ENCODE measurements at places on chromosomes 13 and 19.

GRCh38 chr19:1893791-1894190 is 8.5 kb upstream of the ABHD17A start:
- no peak for DNase-seq

DNA sequence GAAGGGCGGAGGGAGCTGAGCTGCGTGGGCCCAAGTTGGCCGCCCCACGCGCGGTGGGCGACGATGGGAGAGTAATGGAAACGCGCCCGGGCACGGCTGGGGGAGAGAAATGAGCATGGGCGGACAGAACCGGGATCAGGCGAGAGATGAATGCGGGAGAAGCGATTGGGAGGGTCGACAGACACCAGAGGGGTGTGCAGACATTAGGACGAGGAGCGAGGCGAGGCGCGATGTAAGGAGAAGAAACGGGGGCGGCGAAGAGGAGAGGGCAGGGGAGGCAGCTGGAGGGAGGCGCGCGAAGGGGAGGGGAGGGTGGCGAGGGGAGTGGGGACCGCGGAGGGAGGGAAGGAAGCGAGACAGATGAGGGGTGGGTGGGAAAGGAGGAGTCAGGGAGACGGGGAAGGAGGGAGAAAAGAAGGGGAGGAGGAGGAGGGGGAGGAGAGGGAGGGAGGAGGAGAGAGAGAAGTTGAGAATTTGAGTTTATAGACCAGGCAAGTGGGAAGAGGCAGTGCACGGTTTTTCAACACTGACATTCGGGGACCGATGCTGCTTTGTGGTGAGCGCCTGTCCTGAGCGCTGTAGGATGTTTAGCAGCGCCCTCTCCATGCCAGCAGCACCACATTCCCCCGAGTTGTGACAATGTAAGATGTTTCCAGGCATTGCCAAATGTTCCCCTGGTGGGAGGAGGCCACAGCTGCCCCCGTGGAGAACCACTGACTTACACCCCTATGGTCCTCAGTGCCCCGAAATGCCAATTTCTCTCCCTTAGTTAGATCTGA is at the start of gene SHISA7:
SHISA7 (minus strand) TSS at position 256 of the 779 bp plus-strand sequence. CDS start 437 bp downstream, outside the sequence.
- no peak for DNase-seq

DNA sequence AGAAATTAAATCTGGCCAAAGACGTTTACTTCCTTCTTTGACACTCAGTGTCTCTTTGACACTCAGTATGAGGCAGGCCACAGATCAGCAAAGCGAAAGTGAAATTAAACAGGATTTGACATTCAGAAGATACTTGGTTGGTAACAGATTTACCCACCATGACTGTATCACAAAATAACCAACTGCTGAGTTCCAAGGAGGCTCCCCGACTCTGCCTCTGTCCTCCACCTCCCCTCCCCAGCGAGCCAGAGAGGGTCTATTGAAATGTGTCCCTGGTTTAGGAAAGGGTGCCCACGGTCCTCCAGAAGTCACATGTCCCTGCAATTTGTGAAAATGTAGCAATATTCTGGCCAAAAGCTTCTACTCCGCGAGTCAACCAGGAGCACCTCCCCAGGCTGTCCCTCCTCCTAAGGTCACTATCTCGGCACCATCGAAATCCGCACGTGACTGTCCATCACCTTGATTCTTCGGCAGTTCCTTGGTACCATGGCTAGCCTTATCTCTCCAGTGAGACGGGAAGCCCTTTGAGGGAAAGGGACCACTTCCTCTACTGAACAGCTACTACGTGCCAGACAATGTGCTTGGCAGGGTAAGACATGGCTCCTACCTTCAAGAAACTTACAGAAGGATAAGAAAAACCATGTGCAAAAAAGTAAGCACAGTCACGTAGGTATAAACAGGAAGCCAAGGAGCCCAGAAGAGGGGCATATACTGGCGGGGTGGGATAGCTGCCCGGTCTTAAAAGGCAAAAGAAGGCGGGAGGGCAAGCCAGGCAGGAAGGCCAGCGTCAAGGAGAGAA is 1.5 kb downstream of the N4BP2L1 start:
- DNase-seq: no peak

DNA sequence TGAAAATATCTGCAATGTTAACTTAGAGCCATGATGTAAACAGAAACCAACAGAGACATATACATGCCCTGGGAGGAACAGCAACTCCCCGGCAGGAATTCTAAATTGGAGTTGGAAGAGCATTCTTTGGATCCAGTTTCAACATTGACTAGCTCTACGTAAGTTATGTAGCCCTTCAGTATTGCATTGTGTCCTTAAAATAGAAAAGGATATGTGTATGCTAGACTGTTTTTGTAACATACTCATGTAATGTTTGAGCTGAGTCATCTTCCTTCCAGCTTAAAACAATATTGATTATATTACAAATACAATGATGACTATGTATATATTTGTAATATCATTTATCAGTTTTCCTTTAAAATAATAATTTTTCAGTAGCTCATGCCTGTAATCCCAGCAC is 1422.2 kb upstream of the PCDH20 start:
- DNase-seq: no peak

DNA sequence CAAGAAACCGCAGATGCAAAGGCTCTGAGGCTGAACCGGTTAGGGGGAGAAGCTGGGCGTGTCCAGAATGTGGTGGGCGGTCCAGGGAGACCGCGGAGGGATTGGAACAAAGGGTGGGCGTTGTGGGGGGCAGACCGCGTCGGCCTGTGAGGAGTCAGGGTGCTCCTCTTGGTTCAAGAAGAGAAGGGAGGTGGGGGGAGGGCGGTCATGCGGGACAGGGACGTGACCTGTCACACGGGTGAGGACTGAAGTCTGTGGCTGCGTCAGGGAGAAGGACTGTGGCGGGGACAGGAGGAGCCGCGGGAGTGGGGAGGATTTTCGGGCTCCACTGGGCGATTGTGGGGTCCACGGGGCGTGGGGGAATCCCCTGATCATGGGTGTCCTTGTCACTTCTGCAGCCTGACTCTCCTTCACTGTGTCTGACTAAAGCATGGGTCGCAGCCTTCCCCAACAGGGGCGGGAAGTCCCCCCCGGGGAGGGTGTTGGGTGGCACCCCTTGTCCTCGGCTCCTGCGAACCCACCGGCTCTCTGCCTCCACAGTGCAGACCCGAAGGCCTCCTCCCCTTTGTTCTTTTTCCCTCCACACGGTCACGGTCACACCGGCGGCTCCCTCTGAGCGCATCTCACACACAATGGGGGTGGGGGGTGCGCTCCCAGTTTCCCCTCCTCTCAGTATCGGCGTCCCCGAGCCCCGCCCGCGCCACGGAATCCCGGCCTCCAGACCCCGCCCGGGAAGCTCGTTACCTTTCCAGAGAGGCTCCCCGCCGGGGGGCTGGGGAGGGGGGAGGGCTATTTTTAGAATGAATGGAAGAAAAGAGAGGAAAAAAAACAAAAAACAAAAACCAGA is 16.4 kb upstream of the KCNN1 start:
- no peak for DNase-seq

GRCh38 chr19:31863122-31863521 is 482.3 kb upstream of the ZNF507 start:
- no peak for DNase-seq

DNA sequence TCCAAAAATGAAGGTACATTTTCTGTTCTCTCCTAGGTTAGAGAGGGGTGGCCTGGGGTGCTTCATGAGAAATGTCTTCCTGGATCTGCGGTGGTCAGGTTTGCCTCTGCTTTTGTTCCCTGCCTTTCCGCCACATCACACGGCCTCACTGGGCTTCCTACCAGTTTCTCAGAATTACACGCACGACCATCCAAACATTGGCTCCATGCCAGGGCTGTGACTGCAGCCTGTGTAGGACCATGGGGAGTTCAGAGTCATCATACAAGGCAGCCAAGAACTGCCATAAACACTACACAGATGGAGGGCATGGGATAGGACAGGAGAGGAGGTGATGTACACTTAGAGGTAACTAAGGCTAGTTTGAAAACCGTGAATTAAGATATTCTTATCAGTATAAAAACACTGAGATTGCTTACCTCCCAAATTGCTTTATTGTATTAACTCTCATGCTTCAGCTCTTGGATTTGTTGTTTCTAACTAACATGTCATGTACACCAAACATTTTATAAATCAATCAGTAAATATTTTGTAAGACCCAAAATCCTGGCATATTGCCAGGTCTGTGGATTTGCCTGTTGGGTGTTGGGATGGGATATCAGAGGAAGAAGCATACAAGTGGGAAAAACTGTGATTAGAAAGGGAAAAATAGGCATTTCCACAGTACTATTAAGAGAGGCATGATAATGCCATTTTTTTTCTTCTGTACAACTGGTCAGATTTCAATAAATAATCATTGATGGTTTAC is 45.2 kb downstream of the CDADC1 start:
- no peak for DNase-seq

DNA sequence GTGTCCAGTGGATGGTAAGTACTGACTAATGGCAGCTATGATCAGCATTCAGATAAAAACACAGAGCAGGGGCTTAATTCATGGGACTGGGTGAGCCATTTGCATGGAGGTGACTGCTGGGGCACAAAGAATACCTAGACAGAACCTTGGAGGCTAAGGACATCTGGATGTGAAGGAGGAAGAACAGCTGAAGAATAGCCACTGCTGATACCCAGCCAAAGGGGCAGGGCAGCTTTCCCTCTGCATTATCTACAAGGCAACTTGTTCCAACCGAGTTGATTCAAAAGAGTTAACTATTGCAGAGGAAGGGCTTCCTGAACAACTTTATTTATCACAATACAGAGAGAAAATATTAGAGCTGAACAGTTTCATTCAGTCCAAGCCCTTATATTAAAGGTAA is 13.1 kb upstream of the THSD1 start:
- DNase-seq: no peak

DNA sequence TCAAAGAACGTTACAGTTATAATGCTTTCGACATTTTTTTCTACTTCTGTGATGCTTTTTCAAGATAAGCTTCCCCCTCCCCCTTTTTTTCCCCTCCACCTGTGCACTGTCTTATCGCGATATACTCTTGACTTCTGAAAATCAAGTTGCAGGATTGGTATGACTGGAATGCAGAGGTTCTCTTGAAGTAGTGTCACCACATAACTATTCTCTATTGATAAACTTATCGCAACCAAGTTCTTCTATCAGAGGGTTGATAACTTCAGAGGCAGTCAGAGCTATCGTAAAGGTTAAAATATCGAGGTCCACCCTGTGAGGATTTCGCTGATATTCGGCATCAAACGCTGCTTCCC is 820 bp downstream of the EID2 start:
- no peak for DNase-seq

GRCh38 chr13:30810801-30811200 is 75.5 kb downstream of the ALOX5AP start:
- DNase-seq: no peak

DNA sequence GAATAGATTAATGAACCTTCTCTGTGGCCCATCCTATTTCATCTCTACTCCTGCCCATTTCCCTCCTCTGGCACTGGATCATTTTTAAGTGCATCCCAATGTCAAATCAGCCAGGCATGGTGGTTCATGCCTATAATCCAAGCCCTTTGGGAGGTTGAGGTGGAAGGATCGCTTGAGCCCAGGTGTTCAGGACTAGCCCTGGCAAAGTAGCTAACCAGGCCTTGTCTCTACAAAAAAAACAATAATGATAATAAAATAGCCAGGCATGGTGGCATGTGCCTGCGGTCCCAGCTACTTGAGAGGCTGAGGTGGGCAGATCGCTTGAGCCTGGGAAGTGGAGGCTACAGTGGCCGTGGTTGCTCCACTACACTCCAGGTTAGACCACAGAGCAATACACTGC is 517.0 kb downstream of the MYO16 start:
- DNase-seq: no peak

GRCh38 chr19:55058781-55059610 is 4.0 kb downstream of the RDH13 start:
- no peak for DNase-seq

DNA sequence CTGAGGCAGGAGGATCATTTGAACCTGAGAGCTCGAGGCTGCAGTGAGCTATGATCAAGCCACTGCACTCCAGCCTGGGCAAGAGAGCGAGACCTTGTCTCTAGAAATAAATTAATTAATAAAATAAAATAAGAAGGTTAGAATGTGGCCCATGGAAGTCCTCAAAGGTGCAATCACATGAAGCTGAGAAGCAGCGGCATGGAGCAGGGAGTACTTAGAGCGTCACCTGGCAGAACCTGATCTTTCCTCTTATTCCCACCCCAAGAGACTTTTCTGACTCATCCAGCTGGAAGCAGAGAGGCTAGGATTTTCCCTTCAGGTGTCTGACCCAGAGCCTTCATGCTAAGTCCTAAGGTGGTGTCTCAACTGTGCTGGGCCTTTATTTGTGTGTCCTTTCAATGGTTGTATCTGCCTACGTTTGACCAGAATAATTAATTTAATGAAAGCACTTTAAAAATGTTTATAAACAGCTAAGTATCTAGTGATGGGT is 8.9 kb upstream of the MRPS31 start:
- no peak for DNase-seq

DNA sequence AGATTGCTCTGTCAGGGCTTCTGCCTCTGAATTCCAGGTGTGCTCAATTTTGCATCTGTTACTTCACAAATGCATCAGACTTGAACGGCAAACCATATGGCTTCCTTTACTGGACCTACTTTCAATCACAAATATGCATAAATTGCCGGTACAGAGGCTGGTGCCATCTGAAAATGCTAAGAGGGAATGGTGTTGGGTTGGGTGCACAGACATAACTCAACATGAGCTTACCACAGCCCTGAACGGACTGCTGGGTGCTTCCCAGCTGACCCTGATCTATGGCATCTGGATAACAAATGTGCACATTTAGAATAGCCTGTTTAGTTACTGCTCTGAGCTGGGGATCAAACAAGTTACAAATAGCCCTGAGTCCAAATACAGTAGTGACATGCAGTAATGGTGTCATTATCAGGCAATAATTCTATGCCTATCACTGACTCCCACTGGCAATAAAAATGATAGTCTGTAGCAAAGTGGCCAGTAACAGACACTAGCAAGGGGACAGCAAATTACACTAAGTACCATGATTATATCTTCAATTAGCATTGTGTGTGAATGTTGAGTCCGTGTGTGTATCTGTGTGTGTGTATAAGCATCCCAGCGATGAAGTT is 927.3 kb downstream of the DIAPH3 start:
- DNase-seq: no peak

- DNase-seq: no peak
Measured at GRCh38 chr19:1911995-1912394, 6.8 kb downstream of the ADAT3 start.

DNA sequence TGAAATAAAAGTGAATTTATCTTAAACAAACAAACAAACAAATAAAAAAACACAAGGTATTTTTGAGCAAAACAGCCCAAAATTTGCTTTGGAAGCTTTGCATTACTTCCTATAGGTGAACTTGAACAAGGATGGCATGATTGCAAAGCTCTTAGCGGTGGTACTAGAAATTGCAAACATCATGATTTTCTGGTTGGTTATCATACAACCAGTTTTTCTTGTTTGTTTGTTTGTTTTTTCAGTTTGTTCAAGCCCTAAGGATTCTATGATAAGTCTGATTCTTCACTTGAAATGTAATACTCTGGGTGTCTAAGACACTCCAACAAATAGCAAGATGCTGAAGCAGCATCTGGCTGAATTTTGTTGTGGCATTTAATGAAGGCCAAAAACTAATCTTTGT is 15.9 kb downstream of the DCLK1 start:
- no peak for DNase-seq

DNA sequence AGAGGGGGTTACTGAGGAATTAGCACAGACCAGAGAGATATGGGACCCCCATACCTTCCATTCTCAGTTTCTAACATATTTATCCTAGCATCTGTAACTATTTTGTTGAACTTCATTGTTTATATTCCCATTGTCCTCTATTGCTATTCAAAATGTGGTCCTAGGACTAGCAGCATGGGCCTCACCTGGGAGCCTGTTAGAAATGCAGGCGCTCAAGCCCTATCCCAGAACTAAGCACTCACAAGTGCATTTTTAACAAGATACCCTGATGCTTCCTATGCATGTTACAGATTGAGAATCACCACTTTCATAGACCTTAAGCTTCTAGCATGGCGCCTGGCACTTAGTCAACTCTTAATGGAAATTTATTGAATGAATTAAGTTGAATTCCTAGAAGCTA is 58.3 kb upstream of the TDRD3 start:
- DNase-seq: no peak
